ENCODE measurements at places on chromosomes 6 and 20.

GRCh38 chr6:31125586-31126363 is 5.5 kb upstream of the CDSN start:
- DNase-seq: no peak

GRCh38 chr6:44182911-44183390 is 24.3 kb downstream of the CAPN11 start:
- no peak for DNase-seq

DNA sequence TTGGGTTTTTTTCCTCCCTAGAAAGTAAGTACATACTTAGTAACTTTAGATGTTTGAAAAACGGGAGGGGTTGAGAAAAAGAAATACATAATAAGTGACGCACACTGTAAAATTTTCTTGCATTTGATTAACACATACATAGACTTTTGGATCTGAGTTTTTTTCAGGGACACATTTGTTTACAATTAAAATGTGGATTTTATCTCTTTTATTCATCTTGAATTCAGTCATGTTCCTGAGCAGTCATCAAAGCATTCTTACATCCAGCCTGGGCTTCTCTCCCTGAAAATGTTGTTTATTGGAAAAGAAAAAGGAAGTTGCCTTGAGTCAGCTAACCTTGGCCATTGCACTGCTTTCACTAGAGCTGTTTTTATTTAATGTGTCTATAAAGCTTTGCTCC is 8.7 kb upstream of the RPP40 start:
- no peak for DNase-seq

GRCh38 chr6:74674377-74674776 is 531.5 kb downstream of the COL12A1 start:
- no peak for DNase-seq

- no peak for DNase-seq
These were observed 40.6 kb downstream of the SLC35D3 start for GRCh38 chr6:136962661-136963060.

GRCh38 chr20:12098421-12098820 is 180.7 kb downstream of the BTBD3 start:
- no peak for DNase-seq

- no peak for DNase-seq
These were observed 17.2 kb upstream of the MDGA1 start for GRCh38 chr6:37714836-37715420.

DNA sequence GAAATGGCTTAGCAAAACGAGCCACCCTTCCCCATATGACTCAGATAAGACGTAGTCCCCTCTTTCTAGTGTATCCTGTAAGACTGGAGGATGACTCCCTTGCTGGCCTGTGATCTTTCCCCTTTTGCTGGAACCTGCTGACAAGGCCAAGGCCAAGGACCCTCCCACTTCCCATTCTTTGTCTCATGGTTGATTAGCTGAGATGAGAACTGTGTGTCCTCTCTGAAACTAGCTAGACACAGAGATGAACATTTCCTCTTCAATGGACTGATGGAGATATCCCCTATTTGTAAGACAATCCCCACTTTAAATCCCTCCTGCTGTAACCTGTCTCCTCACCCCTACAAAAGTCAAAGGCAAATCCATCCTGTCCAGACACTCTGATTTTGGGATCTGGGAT is 33.4 kb upstream of the SCRT2 start:
- DNase-seq: no peak

DNA sequence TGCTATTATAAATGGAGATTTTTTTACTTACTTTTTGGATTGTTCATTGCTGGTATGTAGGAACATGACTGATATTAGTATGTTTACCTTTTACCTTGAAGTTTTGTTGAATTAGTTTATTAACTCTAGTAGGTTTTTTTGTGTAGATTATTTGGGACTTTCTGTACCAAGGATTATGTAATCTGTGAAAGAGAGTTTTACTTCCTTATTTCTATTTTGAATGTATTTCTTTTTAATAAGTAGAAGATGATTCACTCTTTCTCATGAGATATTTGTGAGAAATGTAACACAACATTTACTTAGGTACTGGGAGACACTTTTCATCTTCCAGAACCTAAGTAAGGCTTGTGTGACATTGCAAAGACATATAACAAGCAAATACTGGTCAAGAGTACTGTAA is 473.9 kb upstream of the HS3ST5 start:
- no peak for DNase-seq

DNA sequence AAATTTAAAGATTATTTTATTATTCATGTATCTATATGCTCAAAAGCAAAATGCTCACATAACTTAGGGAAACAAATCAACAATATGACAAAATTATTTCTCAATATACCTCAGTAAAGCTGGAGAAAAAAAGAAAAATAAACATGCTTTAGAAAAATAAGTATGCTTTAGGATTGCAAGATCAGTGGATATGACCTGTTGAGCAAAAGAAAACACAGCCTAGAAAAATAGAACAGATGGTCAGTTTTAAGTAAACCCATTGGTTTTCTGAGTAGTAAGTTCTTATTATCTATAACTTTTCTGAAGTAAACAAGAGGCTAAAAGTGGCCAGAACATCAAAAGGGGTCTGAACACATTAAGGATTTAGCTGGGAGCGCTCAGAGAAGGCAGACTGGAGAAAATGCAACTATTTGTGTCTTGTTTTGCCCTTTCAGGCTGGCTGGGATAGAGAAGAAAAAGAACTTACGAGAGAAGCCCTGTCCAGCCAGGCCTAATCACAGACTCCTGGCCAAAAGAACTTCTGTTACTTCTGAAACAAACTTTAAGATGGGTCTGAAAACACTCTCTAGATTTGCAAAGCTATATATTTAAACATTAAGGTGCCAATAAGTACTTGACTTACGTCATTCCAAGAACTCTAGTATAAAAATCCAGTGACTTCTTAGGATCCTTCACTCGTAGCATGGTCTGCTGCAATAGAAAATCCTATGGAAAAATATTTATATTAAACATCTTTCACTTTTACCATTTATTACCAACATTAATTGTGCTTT is 16.5 kb downstream of the GLO1 start:
- DNase-seq: no peak

DNA sequence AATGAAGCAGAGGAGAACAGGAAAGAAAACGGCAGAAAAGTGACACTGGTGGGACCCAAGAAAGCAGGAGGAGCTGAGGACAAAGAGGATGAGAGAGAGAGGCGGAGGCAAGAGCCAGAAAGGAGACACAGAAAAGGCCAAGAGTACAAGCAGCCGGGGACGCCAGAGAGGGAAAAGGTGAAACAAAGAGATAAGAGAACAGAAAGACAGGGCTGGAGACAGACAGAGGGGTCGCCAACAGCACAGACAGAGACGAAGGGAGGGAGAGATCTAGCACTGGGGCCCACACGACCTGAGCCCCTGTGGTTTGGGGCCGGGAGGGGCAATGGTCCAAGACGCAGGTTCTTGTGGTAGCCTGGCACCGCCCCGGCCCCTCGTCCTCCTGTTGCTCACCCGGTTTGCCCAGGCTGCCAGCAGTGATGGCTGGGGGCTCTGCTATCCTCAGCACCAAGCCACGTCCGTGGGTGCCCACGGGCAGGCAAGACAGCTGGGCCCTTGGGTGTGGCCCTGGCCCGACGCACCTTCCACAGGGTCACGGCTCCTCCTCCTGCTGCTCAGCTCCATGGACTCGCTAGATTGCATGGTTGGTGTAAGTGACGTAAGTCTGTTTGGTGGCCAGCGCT is 123.5 kb downstream of the GRM4 start:
- DNase-seq: no peak

- DNase-seq: no peak
These were observed 468.2 kb downstream of the PKHD1 start for GRCh38 chr6:51619042-51619799.

DNA sequence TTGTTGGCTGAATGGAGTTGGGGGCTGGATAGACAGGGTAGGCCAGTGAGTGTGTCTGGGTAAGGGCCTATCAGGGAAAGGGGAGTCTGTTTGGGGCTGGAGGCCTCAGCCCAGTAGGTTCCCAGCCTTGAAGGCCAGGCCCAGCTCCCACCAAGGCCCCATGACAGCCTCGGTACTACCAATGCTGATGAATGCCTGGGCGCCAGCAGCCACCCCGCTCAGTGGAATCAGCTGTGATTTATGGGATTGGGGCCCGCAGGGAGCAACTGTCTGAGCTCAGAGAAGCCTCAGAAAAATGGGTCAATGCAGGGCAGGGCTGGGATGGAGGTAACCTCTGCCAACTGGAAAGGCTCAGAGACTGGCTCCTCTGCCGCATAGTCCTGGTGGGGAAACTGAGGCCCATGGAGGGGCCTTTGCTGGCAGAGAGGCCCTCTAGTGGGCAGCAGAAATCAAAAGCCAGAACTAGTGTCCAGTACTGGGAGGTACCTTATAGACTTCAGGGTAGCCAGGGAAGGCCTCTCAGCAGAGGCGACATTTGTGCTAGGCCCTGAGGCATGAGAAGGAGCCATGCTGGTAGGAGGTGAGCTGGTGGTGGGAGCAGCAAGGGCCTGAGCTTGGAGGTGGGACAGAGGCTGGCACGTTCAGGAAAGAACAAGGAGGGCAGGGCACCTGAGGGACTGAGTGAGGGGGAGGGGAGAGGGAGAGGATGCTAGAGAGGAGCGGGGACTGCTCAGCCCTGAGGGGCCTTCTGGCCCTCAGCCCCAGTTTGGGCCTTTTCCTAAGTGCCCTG is 36.4 kb downstream of the DLGAP4 start:
- DNase-seq: no peak

DNA sequence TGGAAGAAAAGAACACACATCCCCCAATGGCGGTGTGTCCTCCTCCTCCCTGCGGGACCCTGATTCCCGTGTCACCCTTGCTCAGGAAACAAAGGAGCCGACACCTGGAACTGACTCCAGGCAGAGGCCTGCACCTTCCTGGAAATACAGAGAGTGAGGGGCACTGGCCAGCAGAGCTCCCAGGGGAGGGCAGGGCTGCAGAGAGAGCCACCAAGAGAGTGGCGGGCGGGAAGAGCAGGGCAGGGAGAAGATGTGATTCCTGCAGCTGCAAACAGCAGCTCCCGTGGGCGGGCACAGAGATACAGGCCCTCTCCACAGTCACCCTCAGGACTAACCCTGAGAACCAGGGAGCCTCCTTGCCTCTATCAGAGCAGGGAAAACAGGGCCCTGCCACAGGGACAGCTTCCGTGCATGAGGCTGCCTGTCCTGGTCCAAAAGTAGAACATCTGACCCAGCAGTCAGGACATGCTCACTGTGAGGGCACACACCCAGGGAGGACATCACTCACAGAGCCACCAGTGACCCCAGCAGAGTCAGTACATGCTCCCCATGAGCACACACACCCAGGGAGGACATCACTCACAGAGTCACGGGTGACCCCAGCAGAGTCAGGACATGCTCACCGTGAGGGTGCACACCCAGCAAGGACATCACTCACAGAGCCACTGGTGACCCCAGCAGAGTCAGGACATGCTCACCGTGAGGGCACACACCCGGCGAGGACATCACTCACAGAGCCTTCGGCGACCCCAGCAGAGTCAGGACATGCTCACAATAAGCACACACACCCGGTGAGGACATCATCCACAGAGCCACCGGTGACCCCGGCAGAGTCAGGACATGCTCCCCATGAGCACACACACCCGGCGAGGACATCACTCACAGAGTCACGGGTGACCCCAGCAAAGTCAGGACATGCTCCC is 193.1 kb downstream of the DLL1 start:
- no peak for DNase-seq

- no peak for DNase-seq
These were observed 2.4 kb downstream of the SPDEF start for GRCh38 chr6:34553750-34554149.

DNA sequence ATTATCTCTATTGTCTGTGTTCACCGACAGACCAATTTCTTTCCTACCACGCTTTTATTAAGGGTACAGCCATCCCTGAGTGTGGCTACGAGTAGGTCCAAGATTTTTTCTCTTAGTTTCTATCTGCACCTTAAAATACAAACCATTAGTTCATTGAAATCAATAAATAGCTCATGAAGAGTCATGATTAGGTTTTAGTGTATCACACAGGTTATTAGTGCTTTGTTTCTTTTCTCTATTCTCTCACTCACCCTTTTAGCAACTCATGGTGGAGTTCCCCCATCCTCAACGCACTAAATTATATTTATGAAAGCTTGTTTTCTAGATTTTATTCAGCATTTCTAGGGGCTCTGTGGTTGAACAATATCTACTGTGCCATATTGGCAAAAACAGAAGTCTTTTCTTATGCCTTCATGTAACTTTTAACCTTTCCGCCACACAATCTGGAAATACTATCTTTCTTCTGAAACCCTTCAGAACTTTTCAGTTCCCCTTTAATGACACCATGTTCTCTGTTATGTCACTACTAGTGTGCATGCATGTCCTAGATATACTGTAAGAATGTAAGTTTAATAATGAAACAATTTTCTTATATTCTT is 128.2 kb upstream of the LAMA2 start:
- no peak for DNase-seq

DNA sequence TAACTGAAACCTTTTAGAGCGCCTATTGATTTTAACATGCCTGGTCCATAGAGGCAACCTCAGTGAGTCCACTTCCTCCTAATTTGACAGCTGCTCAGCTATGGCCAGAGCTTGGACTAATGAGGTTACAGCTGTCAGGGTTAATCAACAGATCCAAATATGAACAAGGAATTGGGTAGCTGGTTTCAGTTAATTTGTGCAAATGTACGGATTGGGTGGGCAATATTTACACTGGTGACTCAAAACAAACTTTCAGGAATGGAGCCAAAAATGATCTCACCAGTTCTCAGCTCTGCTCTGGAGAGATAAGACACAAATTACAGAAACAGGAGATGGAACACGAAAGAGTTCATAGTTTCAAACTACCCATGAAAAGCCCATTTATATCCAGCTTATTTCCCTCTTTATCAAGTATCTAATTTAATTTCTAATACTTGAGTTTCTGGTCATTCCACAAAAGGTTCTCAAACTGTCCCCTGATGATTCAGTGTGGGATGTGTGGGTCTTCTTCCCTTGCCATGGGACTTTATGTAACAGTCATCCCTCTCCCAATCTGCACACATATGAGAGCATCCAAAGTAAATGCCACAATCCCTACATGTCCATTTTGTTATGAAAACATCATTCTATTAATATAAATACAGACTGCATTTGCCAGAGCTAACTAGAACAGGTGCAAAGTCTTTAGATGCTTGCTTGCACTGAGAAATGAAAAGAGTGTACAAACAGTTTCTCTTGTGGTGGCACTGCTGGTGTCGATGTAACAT is 149.9 kb downstream of the RPS12 start:
- DNase-seq: no peak

- DNase-seq: no peak
These were observed 458.6 kb downstream of the EPM2A start for GRCh38 chr6:145276756-145277155.

DNA sequence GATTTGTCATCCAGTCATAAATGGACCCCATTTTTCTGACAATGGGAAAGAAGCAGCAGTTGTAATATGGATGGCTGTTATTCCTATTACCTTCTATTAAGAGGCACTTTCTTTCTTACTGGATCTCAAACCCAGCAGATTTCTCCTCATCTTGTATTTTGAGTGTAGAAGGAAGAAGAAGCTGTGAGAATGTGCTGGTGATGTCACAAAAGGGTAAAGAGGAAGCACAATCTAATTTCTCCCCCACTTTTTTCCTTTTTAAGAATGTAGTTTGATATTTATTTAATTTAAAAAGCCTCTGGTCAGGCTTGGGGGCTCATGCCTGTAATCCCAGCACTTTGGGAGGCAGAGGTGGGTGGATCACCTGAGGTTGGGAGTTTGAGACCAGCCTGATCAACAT is 100.0 kb upstream of the JARID2 start:
- DNase-seq: no peak

GRCh38 chr6:131251590-131252199 is 116.4 kb downstream of the AKAP7 start:
- DNase-seq: no peak

Data from T-helper 2 cell (primary cell).